ACHN (cell line): ENCODE measurements at places on chromosomes 2 and 18.

- DNase-seq, result no peak
Measured at GRCh38 chr2:74575320-74575719, 20.8 kb downstream of the DOK1 start.

DNA sequence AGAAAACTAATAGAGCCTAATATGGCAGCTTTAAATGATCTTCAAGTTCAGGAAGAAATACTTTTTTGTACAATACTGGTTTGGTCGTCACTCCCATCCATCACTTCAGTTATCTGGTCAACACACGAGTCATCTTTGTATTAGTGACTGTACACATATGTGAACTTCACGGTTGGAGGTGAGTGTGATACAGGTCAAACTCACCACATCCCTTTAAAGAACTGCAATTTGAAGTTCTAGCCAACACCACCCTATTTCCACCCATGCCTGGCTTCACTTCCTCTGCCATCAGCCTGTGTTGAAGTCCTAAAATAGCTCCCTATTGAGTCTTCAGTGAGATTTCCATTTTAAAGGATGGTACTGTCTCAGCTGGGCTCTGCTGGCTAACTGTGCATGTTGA lies 361.9 kb downstream of the TXNL1 start:
- no peak for DNase-seq

DNA sequence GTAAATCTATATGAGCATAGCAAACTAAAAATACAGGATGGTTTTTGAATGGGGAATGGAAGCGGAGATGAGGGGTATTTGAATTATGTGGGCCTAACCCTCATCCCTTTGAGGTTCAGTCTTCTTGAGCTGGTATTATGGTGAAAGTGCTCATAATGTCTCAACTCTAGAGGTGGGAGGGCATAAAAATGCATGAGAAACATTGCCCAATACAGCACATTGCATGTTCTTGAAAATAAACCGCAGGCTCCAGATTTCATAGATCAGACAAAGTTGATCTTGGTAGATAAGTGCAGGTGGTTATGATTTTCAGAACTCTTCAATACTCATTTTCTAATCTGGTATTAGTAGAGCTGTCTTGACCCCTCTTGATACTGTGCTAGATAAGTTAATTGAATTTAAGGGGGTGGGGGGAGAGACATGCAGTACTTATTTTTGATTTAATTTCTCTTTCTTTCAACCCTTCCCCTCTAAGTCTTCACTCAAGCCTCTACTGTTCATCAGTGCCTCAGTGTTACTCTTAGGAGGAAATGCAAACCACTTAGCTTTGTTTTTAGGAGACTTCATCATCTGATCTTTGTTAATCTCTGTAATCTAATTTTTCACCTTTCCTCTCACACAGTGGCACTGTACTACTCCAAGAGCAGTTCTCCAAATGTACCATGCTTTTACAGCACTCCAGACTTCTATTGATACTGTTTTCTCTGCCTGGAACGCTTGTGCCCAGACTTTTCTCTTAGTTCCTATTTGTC lies 22.2 kb downstream of the XRCC5 start:
- no peak for DNase-seq

GRCh38 chr18:34122724-34123334 lies 101.9 kb downstream of the NOL4 start:
- DNase-seq, result peak; percentile 70

GRCh38 chr2:70690846-70691245 lies 77.2 kb downstream of the ADD2 start:
- no peak for DNase-seq

DNA sequence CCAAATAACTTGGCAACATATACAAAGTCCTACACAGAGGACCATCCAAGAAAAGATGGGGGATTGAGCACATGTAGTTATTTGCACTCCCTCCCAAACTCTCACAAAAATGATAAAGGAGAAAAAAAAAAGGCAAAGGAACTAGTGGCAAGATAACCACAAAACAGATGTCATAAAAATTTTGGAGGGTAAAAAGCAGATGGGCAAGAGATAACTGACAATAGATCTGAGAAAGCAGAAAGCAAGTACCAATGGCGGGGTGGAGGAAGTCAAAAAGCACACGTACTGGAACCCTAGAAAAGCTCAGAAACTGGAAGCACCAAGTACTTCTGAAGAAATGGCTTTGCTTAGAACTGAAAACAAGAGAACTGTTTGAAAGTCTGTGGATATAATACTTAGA lies 82.0 kb downstream of the WDPCP start:
- DNase-seq, result no peak
